ENCODE measurements at places on chromosomes 3 and 15. TPM values are rescaled to one million over a fixed set of nuclear protein-coding genes. Genes with fewer than 3 reads are reported as not detected.

Gene LTK
- total RNA-seq: 0.21 TPM

Gene TRH
- total RNA-seq: not detected

Gene MYO5C
- total RNA-seq: 2.5 TPM

Gene XYLB
- 6.1 TPM for total RNA-seq

Gene TIMP4
- total RNA-seq: not detected
